ENCODE measurements at places on chromosomes 2 and 18. TPM values are rescaled to one million over a fixed set of nuclear protein-coding genes. Genes with fewer than 3 reads are reported as not detected.

TRABD2A gene
- total RNA-seq, result 62.2 TPM

AQP12A gene
- total RNA-seq, result not detected

RAPGEF4 gene
- total RNA-seq, result 0.31 TPM

MEIS1 gene
- not detected for total RNA-seq

CHPF gene
- total RNA-seq, result 43.4 TPM

SLC9A4 gene
- total RNA-seq, result not detected

RAMP1 gene
- 21.1 TPM for total RNA-seq

C1QL2 gene
- total RNA-seq, result not detected

IL36RN gene
- not detected for total RNA-seq

ANKRD30BL gene
- total RNA-seq, result not detected

MROH2A gene
- not detected for total RNA-seq

INPP5D gene
- 61.2 TPM for total RNA-seq

NRP2 gene
- 64.0 TPM for total RNA-seq

GKN2 gene
- total RNA-seq, result not detected

KIAA2012 gene
- not detected for total RNA-seq

KCTD18 gene
- 14.5 TPM for total RNA-seq

TUBB6 gene
- total RNA-seq, result 29.0 TPM

C18orf54 gene
- total RNA-seq, result 10.4 TPM

NPHP1 gene
- total RNA-seq, result 0.12 TPM

ERFE gene
- not detected for total RNA-seq

SERPINB4 gene
- not detected for total RNA-seq

ATOH8 gene
- 0.29 TPM for total RNA-seq

INHA gene
- not detected for total RNA-seq

PLA2R1 gene
- not detected for total RNA-seq

GREB1L gene
- not detected for total RNA-seq

PID1 gene
- not detected for total RNA-seq

ALK gene
- total RNA-seq, result not detected

BCL11A gene
- total RNA-seq, result not detected

ARHGEF4 gene
- total RNA-seq, result 0.05 TPM

CROCC2 gene
- total RNA-seq, result not detected

SLC39A10 gene
- 32.5 TPM for total RNA-seq

TBR1 gene
- 0.05 TPM for total RNA-seq

ZCCHC2 gene
- 58.8 TPM for total RNA-seq

CCDC102B gene
- total RNA-seq, result 1.1 TPM
